ENCODE measurements at places on chromosomes 2 and 18.

- no peak for DNase-seq
Observed at GRCh38 chr2:132463719-132464118, 47.1 kb downstream of the GPR39 start.

- DNase-seq = no peak
Observed at GRCh38 chr2:224126003-224126402, 86.9 kb upstream of the SERPINE2 start.

DNA sequence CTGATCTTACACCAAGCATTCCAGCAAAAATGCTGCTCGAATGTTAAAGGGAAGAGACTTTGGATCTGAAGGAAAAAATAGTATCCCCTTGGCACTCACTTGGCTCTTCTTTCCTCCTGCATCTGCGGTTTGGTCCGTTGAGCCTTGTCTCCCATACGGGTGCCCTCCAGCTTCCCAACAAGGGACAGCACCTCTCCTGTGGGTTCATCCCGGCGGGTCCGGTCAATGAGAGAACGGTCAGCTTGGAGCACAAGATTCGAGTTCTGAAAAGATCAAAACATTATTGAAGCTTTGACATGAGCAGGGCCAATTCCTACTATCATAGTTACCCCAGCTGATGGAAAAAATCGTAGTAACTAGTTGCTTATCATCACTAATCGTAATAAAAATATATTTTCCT is 740 bp downstream of the SNRNP200 start:
- DNase-seq = no peak

- DNase-seq = no peak
Observed at GRCh38 chr18:39624961-39625360, 2059.4 kb upstream of the CELF4 start.

- DNase-seq = no peak
Observed at GRCh38 chr2:192087398-192087958, 107.3 kb downstream of the TMEFF2 start.

DNA sequence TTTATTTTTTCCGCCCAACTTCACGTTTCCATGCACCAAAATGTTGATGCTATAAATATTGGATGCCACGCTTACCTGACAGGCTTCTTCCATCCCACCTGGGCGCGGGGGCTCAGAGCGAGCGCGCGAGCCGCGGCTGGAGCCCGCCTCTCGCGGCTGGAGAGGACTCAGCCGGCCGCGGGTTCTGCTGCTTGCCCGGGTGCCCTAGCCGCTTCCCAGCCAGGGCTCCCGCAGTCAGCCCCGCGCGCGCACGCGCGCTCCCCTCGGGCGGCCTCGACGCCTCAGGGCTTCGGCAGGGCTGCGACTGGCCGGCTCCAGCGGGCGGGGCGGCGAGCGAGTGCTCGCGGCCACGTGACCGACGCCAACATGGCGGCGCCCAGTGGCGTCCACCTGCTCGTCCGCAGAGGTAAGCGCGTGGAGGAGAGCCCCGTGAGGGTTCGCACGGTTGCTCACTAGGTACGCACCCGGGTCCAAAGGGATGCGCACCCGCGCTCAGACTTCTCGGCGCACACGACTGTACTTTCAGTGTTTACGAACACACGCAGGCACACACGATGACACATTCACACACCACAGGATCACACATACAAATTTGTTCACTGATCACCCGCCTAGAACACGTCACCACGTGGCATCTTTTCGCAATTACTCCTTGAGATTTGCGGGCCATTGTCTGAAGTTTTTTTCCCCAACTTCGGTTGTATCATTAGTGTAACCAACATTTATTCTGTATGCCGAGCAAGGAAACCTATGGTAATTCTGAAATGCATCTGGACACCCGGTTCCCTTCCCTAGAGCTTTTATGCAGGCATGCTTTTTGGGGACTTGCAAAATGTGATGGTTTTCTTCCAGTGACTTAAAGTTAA is at the start of gene METAP1D:
Gene METAP1D, plus strand, starts transcription at position 350 of the 866 bp plus-strand sequence. Its CDS starts 17 bp downstream, at position 367.
- DNase-seq = peak; percentile 86
